GM13977 (cell line): ENCODE measurements at places on chromosomes 7 and 10.
A peak's percentile ranks its signal among the peaks of the same experiment; 100 is the strongest.

GRCh38 chr10:103763374-103764202 is 91.8 kb downstream of the SH3PXD2A start:
- DNase-seq: no peak

DNA sequence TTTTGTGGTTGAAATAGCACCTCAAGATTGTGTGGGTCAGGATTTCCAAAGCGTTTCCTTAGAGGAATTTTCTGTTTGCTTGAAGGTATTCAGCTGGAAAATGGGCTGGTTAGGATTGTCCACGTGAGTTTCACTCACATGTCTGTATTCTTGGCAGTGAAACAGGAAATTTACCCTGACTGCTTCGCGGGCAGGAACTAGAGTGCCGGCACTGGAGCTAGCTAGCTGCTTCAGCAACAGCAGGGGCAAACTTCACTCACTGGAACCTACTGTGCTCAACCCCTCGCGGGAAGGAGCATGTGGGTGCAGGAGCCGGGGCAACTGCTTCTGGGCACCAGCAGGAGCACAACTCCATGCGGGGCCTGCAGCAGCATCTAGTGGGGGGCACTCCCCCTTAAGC is 38.0 kb upstream of the RTKN2 start:
- DNase-seq: no peak

- DNase-seq: no peak
Measured at GRCh38 chr7:45624392-45624760, 50.2 kb downstream of the ADCY1 start.

GRCh38 chr10:97584060-97584797 is at the start of gene HOGA1:
HOGA1 (plus strand) TSS chr10:97584389; CDS start chr10:97584704, 315 bp downstream.
- DNase-seq: no peak

DNA sequence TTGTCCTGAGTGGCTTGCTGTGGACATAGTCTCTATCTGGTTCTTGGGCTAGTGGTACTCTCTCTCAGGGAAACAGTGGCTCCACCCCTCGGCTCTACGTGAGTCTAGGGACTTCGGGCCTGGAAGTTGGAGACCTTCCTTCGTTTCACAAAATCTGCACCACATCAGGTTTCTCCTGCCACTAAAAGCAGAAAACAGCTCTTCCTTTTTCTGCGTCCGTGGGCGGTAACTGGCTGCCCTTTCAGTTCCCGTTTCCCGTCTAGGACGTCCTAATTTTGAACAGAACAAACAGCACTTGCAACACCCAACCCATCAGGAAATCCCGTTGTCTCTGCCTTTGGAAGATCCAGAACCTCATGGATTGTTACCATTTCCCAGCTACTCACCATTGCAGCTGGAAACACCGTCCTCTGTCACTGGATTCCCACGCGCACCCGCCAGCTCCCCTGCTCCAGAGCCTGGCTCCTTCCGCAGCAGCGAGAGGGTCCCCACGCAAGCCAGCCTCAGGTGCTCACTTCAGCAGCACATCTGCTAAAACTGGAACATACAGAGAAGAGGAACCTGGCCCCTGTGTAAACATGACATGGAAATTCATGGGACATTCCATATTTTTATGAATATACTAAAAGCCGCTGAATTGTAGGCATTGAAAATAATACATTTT is 311.4 kb upstream of the AKR1E2 start:
- peak; percentile 33 for DNase-seq

DNA sequence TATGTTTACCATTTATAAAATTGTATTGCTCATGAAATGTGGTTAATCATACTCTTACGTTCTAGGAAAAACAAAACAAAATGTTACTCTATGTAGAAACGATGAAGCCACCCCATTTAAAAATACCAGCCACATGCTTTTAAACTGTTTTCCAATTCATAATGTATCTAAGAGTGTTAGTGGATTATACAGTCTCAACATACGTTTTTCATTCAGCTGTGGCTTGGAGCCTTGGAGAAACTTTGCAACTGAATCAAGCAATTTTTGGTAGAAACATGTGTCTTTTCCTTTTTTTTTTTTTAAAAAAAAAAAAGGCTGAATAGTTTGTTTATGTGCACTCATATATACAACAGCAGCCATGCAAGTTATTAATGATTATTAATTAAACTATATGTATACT is 378.0 kb upstream of the SEMA3D start:
- no peak for DNase-seq

DNA sequence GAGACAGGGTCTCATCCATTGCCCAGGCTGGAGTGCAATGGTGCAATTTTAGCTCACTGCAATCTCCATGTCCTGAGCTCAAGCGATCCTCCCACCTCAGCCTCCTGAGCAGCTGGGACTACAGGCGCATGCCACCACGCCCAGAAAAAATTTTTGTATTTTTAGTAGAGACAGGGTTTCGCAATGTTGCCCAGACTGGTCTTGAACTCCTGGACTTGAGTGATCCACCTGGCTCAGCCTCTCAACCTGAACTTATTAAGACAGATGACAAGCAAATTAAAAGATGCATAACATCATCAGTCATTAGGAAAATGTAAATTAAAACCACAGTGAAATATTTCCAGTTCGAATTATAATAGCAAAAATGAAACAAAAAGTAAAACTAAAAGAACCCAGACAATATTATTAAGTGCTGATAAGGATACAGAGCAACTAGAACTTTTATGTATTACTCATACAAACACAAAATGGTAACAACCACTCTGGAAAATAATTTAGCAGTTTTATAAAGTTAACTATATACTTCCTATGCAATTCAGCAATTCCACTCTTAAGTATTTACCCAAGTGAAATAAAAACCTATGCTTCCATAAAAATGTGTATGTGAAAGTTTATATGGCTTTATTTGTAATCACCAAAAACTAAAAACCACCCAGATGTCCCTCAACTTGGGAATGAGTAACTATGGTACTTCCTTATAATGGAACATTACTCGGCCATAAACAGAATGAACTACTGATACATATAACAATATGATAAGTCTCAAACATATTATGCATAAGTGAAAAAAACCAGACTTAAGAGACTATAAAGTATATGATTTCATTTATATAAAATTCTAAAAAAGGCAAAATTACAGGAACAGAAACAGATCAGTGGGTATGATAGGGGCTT is 15.3 kb downstream of the ZFAND4 start:
- DNase-seq: no peak

GRCh38 chr7:94398841-94399240 is 4.1 kb downstream of the COL1A2 start:
- no peak for DNase-seq

DNA sequence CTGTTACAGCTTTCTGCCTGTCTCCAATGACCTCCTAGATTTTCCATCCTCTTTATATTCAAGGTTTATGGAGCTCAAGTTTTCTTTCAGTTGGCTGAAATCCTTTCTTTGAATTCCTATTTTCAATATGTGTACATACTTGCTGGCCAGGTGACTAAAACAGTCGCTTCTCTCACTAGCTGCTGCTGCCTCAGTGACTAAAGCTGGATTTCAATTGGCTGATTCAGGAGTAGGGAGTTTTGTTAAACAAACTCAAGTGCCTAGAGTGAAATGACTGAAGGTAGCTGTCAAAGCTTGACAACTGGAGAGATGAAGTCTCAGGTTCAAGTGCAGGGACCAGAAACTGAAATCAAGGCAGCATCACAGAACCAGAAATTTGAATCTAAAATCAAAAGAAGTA is 6.7 kb upstream of the POLR1F start:
- no peak for DNase-seq

DNA sequence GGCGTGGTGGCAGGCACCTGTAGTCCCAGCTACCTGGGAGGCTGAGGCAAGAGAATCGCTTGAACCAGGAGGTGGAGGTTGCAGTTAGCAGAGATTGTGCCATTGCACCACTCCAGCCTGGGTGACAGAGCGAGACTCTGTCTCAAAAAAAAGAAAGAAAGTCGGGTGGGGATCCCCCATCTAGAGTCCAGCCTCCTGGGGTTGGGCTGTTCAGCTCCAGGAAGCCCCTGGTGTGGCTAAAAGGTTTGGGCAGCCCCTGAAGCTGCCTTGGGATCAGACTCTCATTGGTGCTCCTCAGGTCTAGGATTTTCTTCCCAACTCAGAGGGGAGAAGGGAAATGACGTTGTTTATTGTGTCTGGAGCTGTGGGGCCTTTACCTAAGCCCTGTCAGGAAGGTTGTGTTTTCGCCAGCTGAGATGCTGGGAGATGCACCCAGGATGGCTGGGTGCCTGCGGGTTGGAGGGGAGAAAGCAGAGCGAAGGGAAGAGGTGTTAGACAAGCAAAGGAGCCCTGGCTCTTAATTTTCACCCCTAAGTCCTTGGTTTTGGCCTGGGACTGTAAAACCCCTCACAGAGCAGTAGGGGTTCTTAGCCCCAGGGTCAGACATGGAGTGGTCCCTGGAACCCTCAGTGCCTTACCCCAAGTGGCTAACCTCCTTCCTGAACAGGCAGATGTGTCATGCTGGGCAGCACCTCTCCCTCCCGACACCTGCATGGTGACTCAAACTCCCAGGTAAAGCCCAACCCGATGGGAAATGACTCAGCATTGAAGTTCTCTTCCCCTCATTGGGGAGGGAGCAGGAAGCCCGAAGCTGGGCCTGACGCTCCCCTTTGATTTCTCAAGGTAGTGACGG is 21.1 kb downstream of the PLAU start:
- DNase-seq: peak; percentile 73
